ENCODE measurements at places on chromosomes 7 and 10.

DNA sequence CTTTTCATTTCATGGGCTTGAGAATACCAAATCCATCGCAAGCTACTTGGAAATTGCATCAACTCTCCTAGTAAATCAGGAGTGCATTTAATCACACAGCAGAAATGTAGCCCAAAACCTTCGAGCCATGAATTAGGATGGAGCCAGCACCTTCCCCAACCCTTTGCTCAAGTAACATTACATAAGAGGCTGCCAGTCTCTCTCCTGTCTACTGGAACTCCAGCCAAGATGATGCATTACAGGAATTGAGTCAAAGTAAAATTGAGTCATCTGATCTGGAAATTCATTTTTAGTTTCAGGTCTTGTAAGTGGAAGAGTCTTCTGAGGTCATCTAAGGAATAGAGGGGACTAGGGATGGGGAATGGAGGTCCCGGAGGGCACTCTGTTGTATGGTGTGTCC lies 69.7 kb upstream of the FHIP2A start:
- no peak for DNase-seq

- peak; percentile 1 for DNase-seq
These were observed 256.6 kb upstream of the GLI3 start for GRCh38 chr7:42493436-42494198.

- no peak for DNase-seq
These were observed 713 bp downstream of the LZTS2 start for GRCh38 chr10:101000127-101000914.

DNA sequence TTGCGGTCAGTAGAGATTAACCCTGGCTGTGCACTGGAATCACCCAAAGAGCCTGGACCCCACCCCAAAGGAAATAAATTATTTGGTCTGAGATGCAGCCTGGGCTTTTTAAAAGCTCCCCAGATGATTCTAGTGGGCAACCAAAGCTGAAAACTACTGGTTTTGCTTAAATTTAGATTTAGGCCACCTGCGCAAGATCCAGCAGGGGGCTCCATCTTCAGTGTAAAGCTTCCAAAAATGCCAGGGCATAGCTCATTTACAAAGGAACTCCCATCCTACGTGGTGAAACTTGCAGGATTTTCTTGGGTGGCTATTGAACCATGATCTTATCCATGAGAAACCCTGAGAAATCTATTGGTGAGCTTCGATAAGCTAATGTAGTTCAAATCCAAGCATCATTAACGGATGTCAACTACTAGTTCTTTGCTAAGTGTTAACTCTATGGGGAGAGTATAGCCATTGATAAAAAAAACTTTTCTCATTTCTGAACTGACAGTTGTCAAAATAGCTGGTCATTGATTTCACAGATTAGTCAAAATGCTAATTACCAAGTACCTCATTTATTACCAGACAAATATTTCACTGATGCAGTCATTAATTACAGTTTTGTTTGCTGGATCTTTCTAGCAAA lies 315.3 kb downstream of the LHFPL3 start:
- no peak for DNase-seq

DNA sequence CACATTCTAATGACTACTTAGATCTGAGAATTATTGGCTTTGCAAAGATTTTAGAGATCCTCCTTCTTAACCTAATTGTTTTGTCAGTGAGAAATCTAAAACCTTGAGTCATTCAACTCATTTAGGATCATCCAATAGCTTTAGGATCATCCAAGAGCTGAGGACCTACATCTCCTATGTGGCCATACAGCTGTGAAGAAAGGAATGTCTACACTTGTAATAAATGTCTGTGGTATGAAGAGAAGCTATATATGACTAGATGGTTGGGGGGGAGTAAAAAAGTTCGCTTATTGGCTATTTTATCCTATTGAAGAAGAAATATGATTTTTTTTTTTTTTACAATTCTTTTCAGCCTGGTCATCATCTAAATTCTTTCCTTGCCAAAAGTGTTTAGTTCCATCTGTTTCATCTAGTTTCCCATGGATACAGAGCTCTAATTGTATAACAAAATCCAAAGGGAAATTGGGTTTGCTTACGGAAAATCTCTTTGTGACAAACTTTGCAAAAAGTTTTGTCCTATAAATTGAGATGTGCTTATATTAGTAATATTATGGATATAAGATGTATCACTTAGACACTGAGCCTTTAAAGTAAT lies 196.7 kb downstream of the PRKG1 start:
- DNase-seq, result no peak

DNA sequence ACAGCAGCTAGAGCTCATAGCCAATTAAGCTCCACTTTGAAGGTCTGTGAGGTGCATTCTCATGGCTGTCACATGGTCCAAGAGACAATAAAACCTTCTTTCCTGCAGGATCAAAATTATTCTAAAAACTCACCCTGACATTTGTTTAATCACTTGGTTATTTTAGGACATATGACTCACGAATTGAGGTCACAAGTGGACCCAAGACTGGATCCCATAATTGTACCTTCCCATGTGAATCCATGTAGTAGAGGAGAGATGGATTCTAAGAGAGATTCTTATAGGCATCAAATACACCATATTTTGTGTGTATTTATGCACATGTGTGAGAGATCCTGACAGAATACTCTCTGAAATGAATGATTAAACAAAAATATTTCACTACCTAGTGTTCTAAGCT lies 18.1 kb downstream of the POLR1F start:
- DNase-seq, result no peak

- no peak for DNase-seq
These were observed 371.4 kb downstream of the SUGCT start for GRCh38 chr7:40506158-40506557.

GRCh38 chr10:124648131-124648475 lies 96.1 kb downstream of the FAM53B start:
- no peak for DNase-seq

GRCh38 chr10:71531485-71532446 lies 135.0 kb downstream of the CDH23 start:
- DNase-seq, result no peak

Measured in glomerular endothelial cell (primary cell).